Stimulated activated CD4-positive, alpha-beta T cell treated with anti-CD3 and anti-CD28 coated beads, Interleukin-4, amount 100 ng/mL, for 1 hour (primary cell): ENCODE measurements at places on chromosomes 16 and 17.

- no peak for DNase-seq
Measured at GRCh38 chr16:53995378-53995777, 291.2 kb downstream of the IRX3 start.

DNA sequence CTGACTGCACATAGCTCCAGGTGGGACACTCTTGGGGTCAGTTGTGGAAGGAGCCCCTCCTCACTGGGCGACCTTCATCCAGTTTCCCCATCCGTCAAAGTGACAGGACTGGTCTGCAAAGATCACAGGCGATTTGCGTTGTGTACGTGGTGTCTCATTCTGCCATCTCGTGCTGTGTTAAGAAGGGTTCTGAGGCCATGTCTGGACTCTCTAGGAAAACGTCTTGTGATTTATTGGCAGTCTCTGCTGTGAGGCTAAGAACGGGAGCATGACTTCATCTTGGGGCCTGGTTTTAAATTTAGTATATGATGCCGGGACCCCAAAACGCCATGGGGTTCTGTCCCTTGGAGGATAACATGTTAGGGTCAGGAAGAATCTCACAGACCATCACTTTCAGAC lies 65.2 kb upstream of the CIBAR2 start:
- no peak for DNase-seq

DNA sequence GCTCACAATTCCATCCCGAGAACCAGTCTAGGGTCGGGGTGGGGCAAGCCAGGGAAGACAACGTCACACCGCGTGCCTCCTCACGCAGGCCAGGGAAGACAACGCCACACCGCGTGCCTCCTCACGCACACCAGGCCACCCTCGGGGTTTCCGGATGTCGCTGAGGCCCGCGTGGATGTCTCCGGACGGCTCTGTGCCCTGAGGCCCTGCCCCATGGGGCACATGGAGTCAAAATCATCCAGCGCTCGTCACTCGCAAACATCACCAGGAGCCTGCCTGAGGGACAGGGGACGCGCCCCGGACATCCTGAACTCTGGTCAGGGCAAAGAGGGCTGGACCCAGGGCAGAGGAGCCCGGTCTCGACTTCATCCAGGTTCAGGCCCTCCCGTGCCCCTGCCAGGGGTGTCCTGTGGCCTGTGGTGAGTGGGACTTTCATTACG lies 3.7 kb downstream of the TMEM204 start:
- DNase-seq: no peak

- no peak for DNase-seq
Measured at GRCh38 chr17:33874617-33875060, 380.4 kb upstream of the CCL2 start.

GRCh38 chr17:64091116-64091515 lies 38.8 kb downstream of the ERN1 start:
- no peak for DNase-seq

- DNase-seq: no peak
Measured at GRCh38 chr17:39028690-39029089, 61.5 kb upstream of the FBXO47 start.

GRCh38 chr17:10210151-10210574 lies 11.8 kb upstream of the GAS7 start:
- no peak for DNase-seq

DNA sequence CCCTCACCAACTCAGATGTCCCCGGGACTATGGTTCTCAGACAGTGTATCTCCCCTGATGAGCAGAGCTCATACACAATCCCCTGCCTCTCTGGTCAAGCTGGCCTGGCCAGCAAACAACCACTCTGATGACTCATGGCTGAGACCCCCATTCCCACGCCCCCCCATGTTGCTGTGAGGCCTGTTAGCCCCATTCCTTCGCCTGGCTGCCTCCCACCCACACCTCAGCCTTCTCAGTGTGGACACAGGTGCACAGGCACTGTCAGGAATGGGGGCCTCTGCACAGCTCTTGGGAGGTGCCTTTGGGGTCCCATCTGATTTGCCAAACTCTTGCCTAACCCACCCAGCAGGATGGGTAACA lies 80.2 kb downstream of the CNGB1 start:
- DNase-seq: no peak

GRCh38 chr17:32627239-32627996 lies 140.6 kb downstream of the CDK5R1 start:
- no peak for DNase-seq

GRCh38 chr17:63002625-63003024 lies 36.6 kb downstream of the TANC2 start:
- no peak for DNase-seq

DNA sequence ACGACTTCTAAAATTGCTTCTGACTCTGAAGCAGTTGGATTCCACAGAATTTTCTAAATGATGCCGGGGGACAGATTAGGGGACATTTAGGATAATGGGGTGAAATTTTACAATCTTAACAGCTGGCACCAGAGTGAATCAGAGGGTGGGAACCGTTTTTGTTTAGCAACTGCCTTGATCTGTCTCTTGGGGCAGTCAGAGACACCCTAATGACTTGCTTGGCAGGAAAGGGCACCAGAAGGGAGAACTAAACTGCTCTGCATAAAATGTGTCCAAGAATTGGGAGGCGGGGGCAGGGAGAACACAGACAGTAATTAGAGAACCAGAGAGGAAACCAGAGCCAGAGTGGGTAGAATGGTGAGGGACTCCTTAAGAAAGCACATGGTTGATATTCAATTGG lies 6.1 kb upstream of the ABCC12 start:
- no peak for DNase-seq

- no peak for DNase-seq
Measured at GRCh38 chr16:89338863-89339262, 121.4 kb downstream of the ZNF778 start.

DNA sequence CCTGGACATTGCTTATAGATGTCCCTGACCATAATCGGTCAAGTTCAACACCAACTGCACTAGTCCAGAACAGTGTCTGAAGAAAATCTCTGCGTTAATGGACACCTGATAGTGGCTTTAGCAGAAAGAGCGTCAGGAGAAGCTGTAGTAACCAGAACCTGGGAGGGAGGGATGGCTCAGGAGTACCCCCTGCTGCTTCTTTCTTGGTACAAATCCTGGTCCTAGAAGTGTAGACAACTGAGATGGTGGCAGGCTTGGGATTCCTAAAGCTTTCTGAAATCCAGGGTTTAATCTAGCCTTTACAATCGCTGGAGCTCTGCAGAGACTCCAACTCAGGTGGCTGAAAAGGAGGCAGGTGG lies 5.4 kb downstream of the MAP3K14 start:
- no peak for DNase-seq

DNA sequence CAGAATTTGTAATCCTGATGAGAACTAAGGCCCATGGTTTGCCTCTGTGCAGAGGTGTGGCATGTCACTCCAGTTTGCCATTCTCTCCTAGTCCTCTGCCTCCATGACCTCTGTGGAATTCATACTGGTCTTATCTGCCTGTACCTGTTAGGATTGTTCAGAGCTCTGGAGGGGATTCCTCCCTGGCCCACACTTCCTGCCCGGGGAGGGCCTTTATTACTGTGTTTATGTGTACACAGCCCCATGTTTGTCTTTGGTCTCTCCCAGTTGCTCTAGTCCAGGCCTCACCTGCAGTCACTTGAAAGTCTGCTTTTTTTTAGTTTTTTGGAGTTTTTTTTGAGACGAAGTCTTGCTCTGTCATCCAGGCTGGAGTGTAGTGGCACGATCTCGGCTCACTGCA lies 36.4 kb downstream of the RHBDL3 start:
- DNase-seq: no peak

- no peak for DNase-seq
Measured at GRCh38 chr17:65389949-65390348, 171.5 kb downstream of the AXIN2 start.

GRCh38 chr17:18241229-18241871 lies 15.9 kb downstream of the LLGL1 start:
- no peak for DNase-seq

GRCh38 chr16:28301154-28301553 lies 8.8 kb downstream of the SBK1 start:
- no peak for DNase-seq

DNA sequence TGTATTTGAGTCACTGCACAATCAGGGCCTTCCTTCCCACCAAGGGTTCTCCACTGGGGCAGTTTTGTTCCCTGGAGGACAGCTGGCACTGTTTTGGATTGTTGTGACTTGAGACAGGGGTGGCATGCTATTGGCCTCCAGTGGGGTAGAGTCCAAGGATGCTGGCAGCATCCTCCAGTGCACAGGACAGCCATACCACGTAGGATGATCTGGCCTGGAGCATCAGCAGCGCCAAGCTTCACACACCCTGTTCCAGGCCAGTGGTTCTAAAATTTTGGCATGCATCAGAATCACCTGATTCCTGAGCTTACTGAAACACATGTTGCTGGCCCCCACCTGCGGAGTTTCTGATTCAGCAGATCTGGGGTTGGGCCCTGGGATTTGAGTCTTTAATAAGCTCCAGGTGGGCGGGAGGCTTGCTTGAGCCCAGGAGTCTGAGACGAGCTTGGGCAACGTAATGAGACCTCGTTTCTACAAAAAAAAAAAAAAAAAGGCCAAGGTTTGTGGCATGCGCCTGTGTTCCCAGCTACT lies 83.2 kb downstream of the MGAT5B start:
- no peak for DNase-seq

DNA sequence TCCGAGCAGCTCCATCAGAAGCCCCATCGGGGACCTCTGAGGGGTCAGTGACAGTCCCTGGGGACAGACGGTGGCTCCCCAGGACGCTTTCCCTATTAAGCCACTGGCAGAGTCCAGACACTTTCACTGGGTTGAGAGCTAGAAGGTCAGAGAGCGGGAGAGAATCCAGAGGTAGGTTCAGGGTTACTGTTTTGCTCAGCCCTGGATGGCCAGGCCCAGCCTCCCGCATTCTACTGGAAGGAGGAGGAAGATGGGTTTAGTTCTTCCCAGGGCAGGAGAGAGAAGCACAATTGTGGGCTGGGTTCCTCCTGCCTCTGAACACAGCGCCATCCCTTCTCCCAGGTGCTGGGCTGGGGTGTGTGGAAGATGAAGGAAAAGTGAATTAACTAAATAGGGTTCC lies 452.8 kb downstream of the SLC39A11 start:
- no peak for DNase-seq

DNA sequence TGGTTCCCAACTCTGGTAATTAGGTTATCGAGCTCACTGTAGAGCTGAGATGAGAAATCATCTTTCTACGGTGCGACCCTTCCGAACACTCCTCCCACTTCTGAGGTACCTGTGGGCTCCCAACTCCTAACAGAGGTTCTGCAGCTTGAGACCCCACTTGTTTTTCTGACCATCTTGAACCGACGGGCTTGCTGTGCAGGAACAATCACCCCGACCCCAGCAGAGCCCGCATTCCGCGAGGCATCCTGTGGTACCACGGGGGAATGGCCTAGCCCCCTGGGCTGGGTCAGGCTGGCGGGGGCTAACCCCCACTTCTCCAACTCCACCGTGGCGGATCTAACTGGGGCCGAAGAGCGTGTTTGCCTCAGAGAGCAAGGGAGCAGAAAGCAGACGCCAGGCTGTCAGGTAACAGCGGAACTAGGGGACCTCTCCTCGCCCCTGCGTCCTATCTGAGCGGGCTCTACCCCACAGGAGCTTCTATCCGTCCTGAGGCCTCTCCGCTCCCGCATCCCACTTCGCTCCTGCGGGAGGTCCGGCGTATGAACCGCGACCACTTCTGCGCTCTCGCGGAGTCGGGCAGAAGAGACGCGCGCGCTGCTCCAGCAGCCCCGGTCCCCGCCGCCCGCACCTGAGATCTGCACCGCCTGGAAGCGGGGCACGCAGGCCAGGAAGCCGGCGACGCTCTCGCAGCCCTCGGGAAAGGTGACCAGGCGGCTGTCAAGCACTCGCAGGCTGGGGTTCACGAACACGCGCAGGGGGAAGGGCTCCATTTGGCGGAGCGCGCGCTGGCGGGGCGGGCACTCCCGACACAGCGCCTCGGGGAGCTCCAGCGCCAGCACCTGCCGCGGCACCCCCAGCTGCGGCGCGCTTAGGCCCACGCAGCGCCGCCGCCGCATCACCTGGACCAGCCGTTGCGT lies 761 bp downstream of the PDF start:
- peak; percentile 57 for DNase-seq

- no peak for DNase-seq
Measured at GRCh38 chr17:48549281-48549630, 4.3 kb upstream of the HOXB2 start.

- no peak for DNase-seq
Measured at GRCh38 chr16:77793417-77793816, 5.1 kb downstream of the VAT1L start.

- no peak for DNase-seq
Measured at GRCh38 chr17:17842111-17842876, 5.5 kb upstream of the SREBF1 start.

GRCh38 chr16:75702242-75702641 lies 981 bp upstream of the DUXB start:
- DNase-seq: no peak

DNA sequence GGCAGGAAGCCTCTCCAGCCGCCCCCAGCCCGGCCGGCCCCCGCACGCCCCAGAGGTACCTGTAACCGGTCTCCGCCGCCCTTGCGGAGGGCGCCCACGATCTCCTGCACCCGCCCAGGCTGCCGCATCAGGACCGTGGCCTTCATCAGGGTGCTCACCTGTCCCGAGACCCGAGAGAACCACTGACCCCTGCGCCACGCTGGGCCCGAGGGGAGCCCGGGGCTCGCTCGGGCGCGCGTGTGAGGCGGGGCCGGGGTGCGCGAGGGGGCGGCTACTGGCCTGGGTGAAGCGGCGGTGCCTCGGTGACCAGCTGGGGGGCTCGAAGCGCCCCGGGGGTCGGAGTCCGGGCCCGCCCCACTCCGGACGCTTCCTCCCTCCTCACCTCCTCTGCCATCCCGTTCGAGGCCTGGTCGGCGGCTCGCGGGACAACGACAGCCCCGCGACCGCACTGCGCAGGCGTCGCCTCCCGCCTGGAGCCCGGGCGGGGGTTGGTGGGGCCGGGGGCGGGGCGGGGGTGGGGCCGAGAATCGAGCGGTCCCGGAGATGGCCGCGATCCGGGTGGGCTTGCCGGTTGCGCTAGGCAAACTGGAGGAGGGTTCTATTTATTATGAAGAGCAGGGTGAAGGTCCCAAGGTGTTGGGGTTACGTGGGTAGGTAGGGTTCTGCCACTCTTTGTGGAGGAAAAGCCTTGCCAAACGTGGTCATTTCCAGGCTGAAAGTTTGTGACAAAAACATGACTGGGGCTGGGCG lies at the start of gene NT5C3B:
NT5C3B (minus strand) TSS at position 433 of the 750 bp plus-strand sequence; CDS start at position 394, 39 bp downstream.
- DNase-seq: peak; percentile 60
